ENCODE measurements at places on chromosomes 12 and 14. TPM values are rescaled to one million over a fixed set of nuclear protein-coding genes. Genes with fewer than 3 reads are reported as not detected.

DNA sequence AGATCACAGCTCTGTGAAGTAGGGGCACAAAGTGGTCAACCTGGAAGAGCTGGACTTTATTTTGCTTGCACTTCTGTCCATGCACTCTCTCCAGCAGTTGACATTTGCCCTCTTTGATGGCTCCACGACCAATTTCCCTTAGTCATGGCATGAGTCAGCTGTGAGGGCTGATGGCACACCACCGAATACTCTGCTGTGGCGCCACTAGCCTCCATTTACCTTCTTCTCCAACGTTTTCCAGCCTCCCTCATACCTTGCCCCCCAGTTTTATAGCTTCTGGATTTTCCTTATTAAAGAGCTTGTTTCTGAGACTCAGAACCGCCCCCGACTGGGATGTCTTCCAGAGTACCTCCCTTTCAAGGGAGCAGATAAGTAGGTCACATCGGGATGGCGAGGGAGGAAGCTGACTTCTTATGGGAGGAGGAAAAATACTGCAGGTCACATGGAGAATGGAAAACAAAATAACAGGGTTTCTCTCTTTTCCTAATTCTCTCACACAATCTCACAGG lies 17.6 kb downstream of the NINJ2 start:
- H3K36me3 ChIP-seq = peaks cover 8% of the 10 kb centered on the region
- no peak overlapping the region for H3K27ac ChIP-seq
- H3K4me1 ChIP-seq = peaks cover 44% of the 10 kb centered on the region
- H3K4me3 ChIP-seq = no peak overlapping the region
- no peak for DNase-seq
- no peaks in the 10 kb centered on the region for H3K27me3 ChIP-seq

DNA sequence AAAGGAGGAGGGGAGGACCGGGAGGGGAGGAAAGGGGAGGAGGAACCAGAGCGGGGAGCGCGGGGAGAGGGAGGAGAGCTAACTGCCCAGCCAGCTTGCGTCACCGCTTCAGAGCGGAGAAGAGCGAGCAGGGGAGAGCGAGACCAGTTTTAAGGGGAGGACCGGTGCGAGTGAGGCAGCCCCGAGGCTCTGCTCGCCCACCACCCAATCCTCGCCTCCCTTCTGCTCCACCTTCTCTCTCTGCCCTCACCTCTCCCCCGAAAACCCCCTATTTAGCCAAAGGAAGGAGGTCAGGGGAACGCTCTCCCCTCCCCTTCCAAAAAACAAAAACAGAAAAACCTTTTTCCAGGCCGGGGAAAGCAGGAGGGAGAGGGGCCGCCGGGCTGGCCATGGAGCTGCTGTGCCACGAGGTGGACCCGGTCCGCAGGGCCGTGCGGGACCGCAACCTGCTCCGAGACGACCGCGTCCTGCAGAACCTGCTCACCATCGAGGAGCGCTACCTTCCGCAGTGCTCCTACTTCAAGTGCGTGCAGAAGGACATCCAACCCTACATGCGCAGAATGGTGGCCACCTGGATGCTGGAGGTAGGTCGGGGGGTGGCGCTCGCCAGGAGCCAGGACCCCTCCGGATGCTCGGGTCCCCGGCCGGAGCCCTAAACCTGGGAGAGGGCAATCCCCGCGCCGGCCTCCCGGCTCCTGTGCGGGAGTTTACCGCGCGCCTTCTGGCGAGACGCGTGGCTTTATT lies at the start of gene CCND2:
TSS of gene CCND2 (plus strand) at position 111 of the 744 bp plus-strand sequence. CDS start at position 390, 279 bp downstream.
- H3K27ac ChIP-seq = peak within 1 kb of the TSS; percentile 99
- H3K36me3 ChIP-seq = peaks cover 36% of the 10 kb centered on the region
- peaks cover 32% of the 10 kb centered on the region for H3K4me1 ChIP-seq
- DNase-seq = peak; percentile 83

GRCh38 chr12:3225796-3226180 lies 148.6 kb downstream of the TSPAN9 start:
- H3K27me3 ChIP-seq = no peaks in the 10 kb centered on the region
- no peaks in the 10 kb centered on the region for H3K36me3 ChIP-seq
- no peak overlapping the region for H3K27ac ChIP-seq
- H3K4me3 ChIP-seq = no peak overlapping the region

The XPOT gene
- total RNA-seq = 93.4 TPM

The C12orf50 gene
- total RNA-seq = not detected

The LALBA gene
- not detected for total RNA-seq

DNA sequence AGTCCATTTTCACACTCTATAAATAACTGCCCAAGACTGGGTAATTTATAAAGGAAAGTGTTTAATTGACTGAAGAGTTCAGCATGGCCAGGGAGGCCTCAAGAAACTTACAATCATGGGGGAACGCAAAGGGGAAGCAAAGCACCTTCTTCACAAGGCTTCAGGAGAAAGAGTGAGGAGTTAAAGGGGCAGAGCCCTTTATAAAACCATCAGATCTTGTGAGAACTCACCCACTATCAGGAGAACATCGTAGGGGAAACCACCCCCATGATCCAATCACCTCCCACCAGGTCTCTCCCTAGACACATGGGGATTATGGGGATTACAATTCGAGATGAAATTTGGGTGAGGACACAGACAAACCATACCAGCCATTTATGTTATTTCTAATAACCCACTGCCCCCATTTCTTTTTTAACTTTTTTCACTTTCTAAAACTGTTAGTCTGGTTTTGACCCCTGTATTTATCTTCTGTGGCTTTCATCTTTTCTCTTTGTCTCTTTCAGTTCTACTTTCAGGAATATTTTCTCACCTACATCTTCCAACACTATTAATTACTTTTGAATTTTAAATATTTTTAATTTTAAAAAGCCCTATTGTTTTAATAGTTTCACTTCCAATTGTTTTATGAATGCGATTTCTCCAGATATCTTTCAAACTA lies 44.5 kb downstream of the WDR89 start:
- no peak for DNase-seq
- peaks cover 56% of the 10 kb centered on the region for H3K36me3 ChIP-seq
- H3K27ac ChIP-seq = no peak overlapping the region
- H3K4me1 ChIP-seq = peaks cover 3% of the 10 kb centered on the region
- no peak overlapping the region for H3K4me3 ChIP-seq

DNA sequence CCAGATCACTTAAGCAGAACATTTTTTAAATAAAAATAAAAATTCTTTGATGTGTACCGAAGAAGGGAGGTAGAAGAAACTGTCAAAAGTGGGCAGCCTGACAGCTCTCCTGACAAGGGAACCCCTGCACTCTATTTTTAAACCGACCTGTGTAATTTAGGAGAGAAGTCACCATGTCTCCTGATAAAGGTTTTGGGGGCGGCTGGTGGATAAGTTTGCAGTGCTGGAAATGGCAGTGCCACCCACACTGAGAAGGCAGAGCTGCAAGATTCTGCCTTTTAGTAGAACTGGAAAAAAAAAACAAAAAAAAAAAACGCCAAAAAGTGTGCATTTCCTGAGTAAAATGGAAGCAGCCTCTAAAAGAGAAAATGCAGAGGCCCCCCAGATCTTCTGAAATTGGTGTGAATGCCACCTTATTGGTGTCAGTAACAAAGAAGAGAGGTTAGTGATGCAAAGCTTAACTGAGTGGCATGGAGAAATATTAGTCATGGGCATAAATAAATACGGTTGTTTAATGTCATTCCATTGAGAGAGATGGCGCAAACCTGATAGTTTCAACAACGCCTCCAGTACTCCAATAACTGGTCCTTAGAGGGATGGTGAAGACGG lies 24.7 kb downstream of the DUSP6 start:
- no peak for DNase-seq
- no peak overlapping the region for H3K4me3 ChIP-seq
- H3K36me3 ChIP-seq = peaks cover 10% of the 10 kb centered on the region
- H3K27ac ChIP-seq = no peak overlapping the region

DNA sequence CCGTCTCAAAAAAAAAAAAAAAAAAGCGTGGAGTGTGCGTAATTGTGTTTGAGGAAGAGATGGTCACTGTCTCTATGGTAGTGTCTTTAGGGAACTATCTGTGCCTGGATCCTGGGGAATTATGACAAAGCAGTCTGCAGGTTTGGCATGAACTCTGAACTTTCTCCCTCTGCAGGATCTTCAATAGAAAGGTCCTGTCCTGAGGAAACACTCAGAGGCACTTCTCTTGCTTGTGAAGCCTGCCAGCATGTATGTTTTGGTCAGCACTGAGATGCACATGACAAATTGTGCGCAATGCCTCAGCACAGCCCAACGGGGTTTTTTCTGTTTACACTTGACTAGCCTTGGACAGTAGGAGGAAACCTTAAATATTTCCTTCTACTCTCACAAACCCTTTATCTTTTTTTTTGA lies 46.6 kb downstream of the ATF7 start:
- no peaks in the 10 kb centered on the region for H3K27me3 ChIP-seq
- no peak for DNase-seq
- H3K27ac ChIP-seq = no peak overlapping the region
- peaks cover 12% of the 10 kb centered on the region for H3K36me3 ChIP-seq
- H3K4me3 ChIP-seq = no peak overlapping the region

DNA sequence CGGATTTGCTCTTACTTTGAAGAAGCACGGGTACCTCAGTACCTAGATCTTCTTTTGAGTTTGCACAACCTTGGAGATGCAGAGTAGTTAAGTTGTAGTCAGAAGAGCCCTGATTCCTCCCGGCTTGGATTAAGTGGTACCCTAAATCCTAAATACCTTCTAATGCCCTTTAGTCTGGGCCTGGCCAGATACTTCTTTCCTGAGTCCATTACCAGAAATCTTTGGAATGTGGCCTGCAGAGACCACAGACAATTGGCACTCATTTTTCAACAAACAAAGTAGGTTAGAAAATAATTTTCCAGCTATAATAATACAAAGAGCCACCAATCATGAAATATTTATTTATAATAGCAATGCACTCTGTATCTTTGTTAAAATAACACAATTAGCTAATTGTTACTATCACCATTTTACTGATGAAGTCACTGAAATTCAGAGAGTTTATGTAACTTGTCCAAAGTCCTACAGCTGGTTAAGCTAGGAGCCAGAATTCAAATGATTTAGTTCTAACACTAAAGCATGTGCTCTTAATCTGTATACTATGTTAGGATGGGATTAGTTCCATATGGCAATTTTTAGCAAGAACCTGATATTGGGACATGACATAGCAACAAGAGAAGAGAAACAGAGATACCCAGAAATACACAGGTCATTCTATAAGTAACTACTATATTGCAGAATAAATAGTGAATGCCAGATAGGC lies 132.1 kb upstream of the PDZRN4 start:
- H3K4me1 ChIP-seq = no peaks in the 10 kb centered on the region
- H3K4me3 ChIP-seq = no peak overlapping the region
- DNase-seq = no peak

The ADAM21 gene
- total RNA-seq = not detected

The DLK1 gene
- total RNA-seq = not detected

- no peak overlapping the region for H3K4me3 ChIP-seq
- no peak for DNase-seq
- no peaks in the 10 kb centered on the region for H3K36me3 ChIP-seq
- no peaks in the 10 kb centered on the region for H3K4me1 ChIP-seq
- H3K27me3 ChIP-seq = no peaks in the 10 kb centered on the region
These were observed 108.4 kb downstream of the C12orf42 start for GRCh38 chr12:103387385-103387784.

DNA sequence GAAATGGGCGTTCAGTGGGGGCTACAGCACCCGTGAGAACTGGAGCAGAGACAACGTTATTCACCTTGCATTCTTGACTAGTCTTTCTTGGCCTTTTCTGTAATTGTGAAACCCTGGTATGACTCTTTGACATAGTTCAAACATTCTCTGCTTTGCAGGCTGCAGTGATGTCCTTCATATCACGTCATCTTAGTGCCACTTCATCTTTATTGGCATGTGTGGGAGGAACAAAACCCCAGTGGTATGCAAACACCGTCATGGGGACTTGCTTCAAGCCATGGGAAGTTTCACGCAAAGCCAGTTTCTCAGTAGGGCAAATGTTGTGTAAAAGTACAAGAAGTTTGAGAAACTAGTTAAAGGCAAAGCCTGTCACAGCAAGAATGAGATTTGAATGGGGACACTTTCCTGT lies 20.2 kb upstream of the DUSP16 start:
- peaks cover 13% of the 10 kb centered on the region for H3K4me1 ChIP-seq
- H3K27me3 ChIP-seq = peaks cover 3% of the 10 kb centered on the region
- H3K4me3 ChIP-seq = no peak overlapping the region
- DNase-seq = peak; percentile 10
- no peaks in the 10 kb centered on the region for H3K36me3 ChIP-seq
- no peak overlapping the region for H3K27ac ChIP-seq

The SLCO1B1 gene
- total RNA-seq = not detected

The BMAL2 gene
- total RNA-seq = 17.3 TPM

The TMEM233 gene
- total RNA-seq = not detected

The SLC6A12 gene
- not detected for total RNA-seq

- H3K4me1 ChIP-seq = no peaks in the 10 kb centered on the region
- no peak overlapping the region for H3K4me3 ChIP-seq
- no peaks in the 10 kb centered on the region for H3K36me3 ChIP-seq
- DNase-seq = no peak
These were observed 127.6 kb downstream of the WIF1 start for GRCh38 chr12:64993461-64993860.

GRCh38 chr14:59161561-59162175 lies 26.8 kb upstream of the DAAM1 start:
- H3K27ac ChIP-seq = no peak overlapping the region
- no peak overlapping the region for H3K4me3 ChIP-seq
- no peaks in the 10 kb centered on the region for H3K36me3 ChIP-seq
- peaks cover 6% of the 10 kb centered on the region for H3K4me1 ChIP-seq
- DNase-seq = peak; percentile 8

DNA sequence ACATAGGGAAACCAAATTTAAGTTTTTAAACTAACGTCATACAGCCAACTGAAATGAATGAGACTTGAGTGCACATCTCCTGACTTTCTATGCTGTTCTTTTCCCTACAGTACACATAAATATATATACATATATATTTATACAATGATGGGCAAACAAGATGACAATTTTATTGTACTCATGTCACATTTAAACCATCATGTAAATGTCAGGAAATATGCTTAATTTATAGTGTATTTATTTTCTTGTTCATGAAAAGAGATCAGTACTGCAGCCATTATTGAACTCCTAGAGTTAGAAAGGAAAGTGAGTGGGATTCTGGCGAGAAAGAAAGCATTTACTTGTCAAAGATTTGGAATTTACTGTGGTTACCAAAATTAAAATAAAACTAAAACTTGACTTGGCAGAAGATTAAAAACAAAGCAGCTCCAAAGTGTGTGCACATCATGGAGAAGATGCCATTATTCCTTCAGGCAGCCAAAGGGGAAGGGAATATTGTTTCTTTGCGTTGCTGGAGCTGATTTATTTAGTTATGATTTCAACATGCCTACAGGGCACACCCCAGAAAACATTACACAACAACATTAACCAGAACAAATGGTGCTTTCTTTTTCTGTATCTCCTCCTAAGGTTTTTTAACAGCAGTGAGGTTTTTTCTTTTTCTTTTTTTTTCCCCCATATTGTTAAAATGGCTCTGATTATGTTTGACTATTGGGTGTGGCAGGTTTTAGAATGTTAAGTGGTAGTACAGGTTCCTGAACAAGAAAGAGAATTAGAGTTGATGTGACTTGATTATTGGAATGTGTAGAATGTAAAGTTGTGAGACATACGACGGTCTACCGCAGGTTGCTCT lies 144.6 kb downstream of the RAD51B start:
- no peak overlapping the region for H3K27ac ChIP-seq
- no peak for DNase-seq
- peaks cover 4% of the 10 kb centered on the region for H3K4me1 ChIP-seq

The ZDHHC22 gene
- total RNA-seq = not detected

The ITGA5 gene
- 88.7 TPM for total RNA-seq

GRCh38 chr12:69570000-69570516 lies 15.2 kb upstream of the CCT2 start:
- peaks cover 8% of the 10 kb centered on the region for H3K4me1 ChIP-seq
- no peak overlapping the region for H3K27ac ChIP-seq
- peaks cover 21% of the 10 kb centered on the region for H3K36me3 ChIP-seq
- H3K27me3 ChIP-seq = no peaks in the 10 kb centered on the region
- DNase-seq = no peak
- no peak overlapping the region for H3K4me3 ChIP-seq

The C12orf42 gene
- total RNA-seq = 1.0 TPM

Data from activated CD4-positive, alpha-beta T cell treated with anti-CD3 and anti-CD28 coated beads, Interleukin-2, amount 10 ng/mL, durations not matched to agents 7 days and 5 days (primary cell).